ENCODE measurements at places on chromosomes 3 and 15.

- no peak for DNase-seq
These were observed 6.7 kb upstream of the CCR1 start for GRCh38 chr3:46214751-46215352.

DNA sequence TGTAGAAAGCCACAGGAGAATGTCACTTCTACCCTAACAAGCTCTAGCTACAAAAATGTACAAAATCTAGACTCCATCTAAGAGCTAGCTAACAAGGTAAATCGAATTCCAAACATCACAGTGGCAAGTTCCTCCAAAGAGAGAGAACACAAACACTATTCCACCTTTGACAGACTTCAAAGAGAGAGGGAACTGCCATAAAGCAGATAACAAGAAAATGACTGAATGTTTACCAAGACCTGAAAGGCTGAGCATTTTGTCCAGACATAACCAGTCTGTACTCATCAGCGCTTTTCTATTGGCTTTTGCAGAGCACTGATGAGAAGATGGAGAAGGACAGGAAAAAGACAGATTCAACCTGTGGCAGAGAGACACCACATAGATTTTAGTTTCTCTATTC, 1419.6 kb upstream of the ALCAM start:
- no peak for DNase-seq

DNA sequence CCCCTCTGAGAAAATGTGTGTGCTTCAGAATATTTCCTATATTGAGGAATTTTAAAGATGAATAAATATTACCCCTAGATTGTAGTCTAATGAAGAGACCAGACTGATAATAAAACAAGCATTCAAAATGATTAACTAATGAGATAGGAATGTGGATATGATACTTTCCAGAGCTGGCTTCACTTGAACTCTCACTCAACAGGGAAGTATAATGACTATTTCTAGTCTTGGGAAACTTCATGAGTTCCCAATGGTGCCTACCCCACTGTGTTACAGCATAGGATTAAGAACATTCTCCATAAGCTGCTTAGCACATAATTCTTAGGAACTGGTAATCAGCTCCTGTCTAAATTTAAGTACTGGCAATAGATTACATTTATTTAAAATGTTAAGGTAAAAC, 261.5 kb upstream of the ZNF385D start:
- DNase-seq = peak; percentile 98

- no peak for DNase-seq
These were observed at the start of gene ATP13A4 for GRCh38 chr3:193554811-193555210. Gene ATP13A4 (minus strand): TSS chr3:193554895. CDS start chr3:193554799, 96 bp downstream.

Data from retinal pigment epithelial cell (primary cell).